Activated naive CD8-positive, alpha-beta T cell treated with anti-CD3 and anti-CD28 coated beads, Interleukin-2, amount 10 ng/mL, durations not matched to agents 7 days and 5 days (primary cell): ENCODE measurements at places on chromosomes 2 and 18. TPM values are rescaled to one million over a fixed set of nuclear protein-coding genes. Genes with fewer than 3 reads are reported as not detected.

The C2orf81 gene
- 3.7 TPM for total RNA-seq

The SLC11A1 gene
- 1.7 TPM for total RNA-seq

DNA sequence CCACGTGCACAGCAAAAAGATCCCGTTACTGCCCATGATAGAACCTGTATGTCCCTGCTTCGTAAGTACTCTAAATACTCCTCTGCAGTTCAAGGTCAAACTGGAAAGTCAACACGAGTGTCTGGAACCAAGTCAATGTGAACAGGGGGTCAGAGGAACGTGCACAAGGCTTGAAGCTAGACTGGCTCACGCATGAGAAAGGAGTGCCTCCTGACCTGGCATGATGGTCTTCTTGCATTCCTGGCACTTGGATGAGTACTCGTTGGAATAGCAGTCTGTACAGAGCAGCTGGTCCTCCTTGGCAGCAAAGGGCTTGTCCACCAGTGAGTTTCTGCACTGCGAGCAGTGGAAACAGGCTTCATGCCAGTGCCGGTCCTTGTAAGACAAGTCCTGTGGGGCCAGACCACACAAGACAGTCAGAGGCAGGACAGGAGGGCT, 25.5 kb downstream of the FHL2 start:
- no peak for DNase-seq

GRCh38 chr2:164039270-164039669, 303.5 kb upstream of the FIGN start:
- DNase-seq: no peak

DNA sequence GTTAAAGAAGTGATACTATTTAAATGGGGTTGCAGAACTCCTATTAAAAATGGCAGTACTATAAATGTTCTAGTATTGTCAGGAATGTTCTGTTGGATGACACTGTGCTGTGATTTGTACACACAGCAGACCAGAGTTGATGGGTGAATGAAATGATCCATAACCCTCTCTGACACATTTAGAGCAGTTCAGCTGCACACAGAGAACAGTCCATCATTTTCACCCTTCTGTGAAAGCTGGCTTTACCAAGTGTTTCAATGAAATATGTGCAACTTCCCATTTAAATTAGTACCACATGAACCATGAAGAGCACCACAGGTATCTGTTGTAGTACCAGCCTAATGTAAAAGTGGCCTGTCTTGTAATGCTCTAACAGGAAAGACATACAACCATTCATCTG, 981.4 kb downstream of the TMEM182 start:
- DNase-seq: no peak

GRCh38 chr2:210584834-210585233, 28.4 kb downstream of the CPS1 start:
- DNase-seq: no peak

- DNase-seq: no peak
Measured at GRCh38 chr2:58612973-58613372, 371.8 kb upstream of the FANCL start.

GRCh38 chr2:102224824-102225739, 38.3 kb downstream of the IL1RL2 start:
- DNase-seq: no peak

DNA sequence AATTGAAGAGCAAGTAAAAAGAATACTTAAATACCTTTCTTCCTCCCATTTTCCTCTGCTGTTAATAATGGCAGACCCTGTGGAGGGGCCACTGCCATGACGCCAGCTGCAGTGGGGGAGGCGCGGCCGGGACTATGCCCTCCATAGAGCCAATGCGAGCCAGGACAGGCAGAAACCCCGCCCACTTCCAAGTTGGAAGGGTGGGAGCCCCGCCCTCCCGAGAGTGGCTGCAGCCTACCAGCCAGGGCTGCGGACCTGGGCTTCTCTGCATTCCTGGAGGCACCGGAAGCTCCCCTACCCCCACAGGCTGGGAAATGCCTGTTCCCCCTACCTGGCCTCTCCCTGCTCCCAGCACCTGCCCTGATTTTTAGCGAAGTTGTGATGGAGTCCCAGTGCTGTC, 439.4 kb upstream of the CDH19 start:
- no peak for DNase-seq

GRCh38 chr18:39959839-39960238, 1995.2 kb upstream of the PIK3C3 start:
- no peak for DNase-seq

GRCh38 chr2:158907926-158908456, 60.4 kb upstream of the TANC1 start:
- no peak for DNase-seq

GRCh38 chr18:51074605-51075004, 44.6 kb downstream of the SMAD4 start:
- no peak for DNase-seq

DNA sequence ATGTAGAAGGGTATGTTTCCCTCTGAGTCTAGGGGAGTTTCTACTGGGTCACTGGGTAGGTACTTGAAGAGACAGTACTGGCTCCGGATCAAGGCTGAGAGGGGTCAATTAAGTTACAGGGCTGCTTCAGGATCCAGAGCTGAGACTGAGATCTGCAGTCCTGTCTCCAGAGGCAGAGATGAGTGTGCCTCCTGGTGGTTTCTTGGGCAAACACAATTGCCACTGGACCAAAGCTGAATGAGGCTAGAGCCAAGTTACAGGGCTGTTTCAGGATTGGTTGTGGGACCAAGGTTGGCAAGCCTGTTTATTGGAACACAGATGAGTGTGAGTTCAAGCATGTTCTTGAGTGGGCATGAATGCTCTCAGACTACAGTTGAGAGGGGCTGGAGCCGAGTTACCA, 157.9 kb downstream of the ADCYAP1 start:
- no peak for DNase-seq
